ENCODE measurements at places on chromosomes 16 and 17.
A peak's percentile ranks its signal among the peaks of the same experiment; 100 is the strongest.

- peak; percentile 82 for DNase-seq
These were observed 32.3 kb upstream of the CAPN15 start for GRCh38 chr16:495127-495748.

DNA sequence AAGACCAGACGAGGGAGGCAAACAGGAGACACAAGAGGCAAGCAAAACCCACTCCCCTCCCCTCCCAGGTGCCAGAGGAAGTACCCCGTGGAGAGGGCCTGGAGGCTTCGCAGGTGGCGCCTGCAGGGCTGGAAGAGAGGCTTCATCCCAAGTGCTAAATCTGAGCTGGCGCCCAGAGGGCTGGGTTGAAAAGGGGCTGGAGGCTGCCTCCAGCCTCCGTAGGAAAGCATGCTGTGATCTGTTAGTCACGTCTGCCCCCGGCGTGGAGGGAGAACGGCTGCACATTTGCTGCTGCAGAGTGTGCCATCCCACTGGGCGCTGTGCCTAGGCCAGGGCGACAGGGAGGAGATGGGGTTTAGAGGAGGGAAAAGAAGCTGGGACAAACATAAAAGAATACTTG, 16.9 kb downstream of the RPH3AL start:
- DNase-seq: peak; percentile 68

DNA sequence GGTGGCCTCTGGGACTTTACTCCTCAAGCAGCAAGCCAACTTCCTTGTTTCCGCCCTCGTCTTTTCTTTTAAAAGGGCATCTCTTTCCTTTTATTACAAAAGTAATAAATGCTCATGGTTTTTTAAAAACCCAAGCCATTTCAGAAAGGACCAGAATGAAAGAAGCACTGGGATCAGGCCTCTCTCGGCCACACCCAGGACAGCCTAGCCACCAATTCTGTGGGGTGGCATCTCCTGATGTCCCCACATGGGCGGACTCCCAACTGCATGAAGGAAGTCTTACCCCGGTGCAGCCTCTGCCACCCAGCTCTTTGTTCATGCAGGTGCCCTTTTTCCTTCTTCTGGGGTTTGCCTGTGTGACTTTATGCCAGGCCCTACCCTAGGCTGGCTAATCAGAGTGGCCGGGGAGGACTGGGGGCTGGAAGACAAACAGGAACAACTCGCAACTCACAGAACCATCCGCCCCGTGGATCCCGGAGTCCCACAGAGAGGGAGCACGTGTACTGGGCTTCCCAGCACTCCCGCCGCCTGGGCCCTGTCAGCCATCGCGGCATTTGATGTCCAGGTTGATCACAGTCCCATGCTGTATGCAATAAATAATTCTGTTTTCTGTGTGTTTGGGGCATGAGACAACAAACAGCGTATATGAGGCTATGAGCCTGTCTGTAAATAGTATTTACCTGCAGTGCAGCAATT, 2.6 kb upstream of the RASD1 start:
- DNase-seq: no peak

- DNase-seq: no peak
These were observed 13.6 kb downstream of the SMG6 start for GRCh38 chr17:2289878-2290478.

GRCh38 chr17:59716427-59716826, 9.0 kb downstream of the VMP1 start:
- no peak for DNase-seq

GRCh38 chr16:6377956-6378355, 954.7 kb upstream of the RBFOX1 start:
- DNase-seq: no peak

- DNase-seq: peak; percentile 78
These were observed 878 bp downstream of the HEXIM1 start for GRCh38 chr17:45149037-45149668.

- no peak for DNase-seq
These were observed 505.5 kb downstream of the NPIPA7 start for GRCh38 chr16:16884451-16884850.

- DNase-seq: no peak
These were observed 343.0 kb upstream of the DYNLRB2 start for GRCh38 chr16:80197741-80198201.

DNA sequence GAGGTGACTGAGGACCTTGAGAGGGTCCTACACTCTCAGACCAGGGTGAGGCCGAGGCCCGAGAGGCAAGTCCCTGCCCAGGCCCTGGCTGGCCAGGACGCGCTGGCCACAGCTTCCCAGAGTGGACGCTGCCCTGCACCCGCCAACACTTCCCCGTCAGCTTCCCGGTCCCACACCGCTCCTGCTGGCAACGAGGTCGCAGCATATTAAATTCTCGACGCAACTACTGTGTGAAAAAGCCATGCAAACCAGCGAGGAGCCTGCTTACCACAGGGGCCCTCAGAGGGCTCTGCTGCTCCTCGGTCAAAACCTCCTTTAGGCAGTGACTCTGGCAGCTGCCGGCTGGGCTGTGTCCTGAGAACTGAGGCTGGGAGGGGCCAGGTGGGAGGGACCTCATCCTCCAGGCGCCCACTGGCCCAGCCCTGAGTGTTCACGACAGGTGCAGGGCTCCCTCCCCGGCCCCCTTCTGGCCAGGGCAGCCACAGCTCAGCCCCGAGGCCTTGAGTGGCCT, 2.1 kb upstream of the TEX19 start:
- peak; percentile 72 for DNase-seq

GRCh38 chr16:4796982-4797804, 2.0 kb downstream of the SMIM22 start:
- no peak for DNase-seq

DNA sequence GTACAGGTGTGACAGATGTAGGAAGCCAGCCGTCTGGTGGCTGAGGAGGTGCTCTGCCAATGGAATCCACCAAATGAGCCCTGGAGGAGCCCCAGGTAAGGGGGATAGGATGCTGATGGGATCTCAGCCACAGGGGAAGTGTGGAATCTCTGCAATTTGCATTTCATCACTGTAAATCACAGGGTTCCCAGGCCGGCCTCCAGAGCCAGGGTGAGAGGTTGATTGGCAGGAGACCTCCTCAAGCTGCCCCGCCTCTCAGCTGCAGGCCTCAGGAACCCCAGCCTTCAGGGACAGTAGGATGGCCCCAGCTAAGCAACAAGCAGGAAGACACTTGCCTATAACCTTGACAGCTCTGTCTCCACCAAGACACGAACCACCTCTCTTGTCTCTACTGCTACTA, 39.4 kb downstream of the RTN4RL1 start:
- DNase-seq: peak; percentile 64

DNA sequence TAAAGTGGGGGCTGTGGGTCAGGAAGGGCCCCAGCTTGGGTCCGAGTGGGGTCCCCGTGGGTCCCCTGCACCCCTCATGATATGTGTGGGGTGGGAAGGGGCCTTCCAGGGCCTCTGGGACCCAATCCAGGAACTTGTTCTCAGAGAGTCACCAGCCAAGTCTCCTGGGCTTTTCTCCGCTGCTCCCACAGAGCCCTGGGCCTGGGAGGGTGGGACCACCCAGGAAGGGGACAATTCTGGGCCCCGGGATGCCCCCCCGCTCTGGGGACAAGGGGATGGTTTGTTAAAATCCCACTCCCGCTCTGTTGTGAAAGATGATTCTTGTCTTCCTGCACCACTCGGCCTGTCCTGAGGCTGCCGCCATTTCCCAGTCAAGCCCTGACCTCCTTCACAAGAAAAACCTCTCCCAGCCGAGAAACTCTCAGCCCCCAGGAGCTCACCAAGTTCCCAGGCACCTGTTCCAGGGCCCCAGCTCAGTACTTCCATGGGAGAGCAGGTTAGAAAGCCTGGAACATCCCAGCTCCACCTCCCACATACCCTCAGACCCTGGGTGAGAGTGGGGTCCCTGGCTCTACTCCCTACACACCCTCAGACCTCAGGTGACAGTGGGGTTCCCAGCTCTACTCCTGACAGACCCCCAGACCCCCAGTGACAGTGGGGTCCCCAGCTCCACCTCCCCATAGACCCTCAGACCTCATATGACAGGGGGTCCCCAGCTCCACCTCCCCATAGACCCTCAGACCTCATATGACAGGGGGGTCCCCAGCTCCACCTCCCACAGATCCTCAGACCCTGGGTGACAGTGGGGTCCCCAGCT, 75.1 kb downstream of the METRNL start:
- no peak for DNase-seq

GRCh38 chr17:29163563-29163962, 16.6 kb downstream of the MYO18A start:
- no peak for DNase-seq

DNA sequence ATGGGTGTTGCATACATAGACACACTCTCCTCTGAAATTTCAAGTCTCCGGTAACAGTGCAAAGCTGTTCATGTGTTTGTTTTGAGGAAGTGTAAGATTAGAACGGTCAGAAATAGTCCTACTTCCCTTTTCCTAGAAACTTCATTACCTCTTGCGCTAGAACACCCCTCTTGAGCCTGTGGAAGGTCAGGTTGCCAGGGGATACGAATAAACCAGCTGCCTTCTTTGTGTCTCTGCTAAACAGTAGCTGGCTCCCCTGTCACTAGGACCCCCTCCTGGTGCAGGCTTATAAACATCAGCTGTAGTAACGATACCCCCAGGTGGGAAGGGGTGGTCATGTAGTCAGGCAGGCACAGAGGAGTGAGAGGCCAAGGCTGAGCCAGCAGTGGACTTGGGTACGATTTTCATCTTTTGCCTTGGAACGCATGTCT, 113.4 kb upstream of the RCVRN start:
- DNase-seq: no peak

- DNase-seq: no peak
These were observed 202.1 kb downstream of the RBFOX1 start for GRCh38 chr16:7534749-7535148.

DNA sequence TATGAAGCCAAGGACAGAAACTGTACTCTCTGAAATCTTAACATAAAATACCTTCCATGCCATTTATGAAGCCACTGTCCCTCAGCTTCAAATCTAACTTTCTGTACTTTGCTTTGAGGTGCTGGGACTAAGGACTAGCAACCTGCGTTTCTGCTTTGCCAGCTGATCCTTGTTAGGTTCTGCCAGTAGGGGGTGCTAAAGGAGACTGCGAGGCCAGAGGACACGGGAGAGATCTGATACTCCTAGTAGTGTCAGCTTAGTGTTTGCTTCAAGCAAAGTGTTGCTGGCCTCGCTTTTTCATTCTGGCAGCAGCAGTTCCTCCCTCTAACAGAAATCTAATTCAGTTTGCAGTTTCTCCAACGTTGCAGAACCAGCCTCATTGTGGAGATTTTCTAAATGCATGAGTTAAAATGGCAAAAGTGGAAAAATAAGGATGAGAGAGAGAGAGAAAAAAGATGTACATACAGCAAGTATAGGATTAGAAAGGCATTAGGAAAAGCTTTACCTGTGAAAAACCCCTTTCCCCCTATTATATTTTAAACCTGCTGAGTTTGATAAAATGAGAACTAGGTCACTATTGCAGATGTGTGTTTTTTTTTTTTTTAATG, 297.5 kb downstream of the CA10 start:
- peak; percentile 78 for DNase-seq

DNA sequence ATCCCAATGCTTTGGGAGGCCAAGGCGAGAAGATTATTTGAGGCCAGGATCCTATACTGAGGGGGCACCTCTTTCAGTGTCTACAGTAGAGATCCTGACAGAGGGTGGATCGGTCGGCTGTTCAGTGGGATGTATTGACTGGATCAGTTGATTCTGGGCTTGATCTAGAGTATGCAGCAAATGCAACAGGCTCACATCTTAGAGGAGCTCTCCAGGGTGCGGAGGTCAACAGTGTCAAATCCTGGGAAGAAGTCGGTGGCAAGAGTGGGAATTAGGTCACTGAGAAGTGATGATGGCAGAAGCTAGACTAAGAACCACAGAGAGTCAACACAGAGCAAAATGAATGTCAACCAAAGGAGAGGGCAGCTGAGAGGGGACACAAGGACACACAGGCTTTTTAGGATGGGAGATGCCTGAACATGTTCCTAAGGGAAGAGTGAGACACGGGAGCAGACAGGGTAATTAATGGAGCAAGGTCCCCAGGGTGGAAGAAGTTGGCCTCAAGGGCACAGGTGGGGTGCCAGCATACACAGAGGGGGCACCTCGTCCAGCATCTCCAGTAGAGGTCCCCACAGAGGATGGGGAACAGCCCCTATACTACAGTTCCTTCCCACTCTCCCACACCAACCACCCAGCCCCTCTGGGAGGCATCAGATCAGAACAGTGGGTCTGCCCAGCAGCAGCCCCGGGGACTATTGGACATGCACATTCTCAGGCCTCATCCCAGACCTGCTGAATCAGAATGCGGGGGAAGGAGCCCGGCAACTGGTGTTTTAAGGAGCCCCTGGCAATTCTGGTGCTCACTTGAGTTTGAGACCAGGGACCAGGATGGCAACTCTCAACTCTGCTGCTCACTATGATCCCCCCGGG, 10.0 kb upstream of the CYTH1 start:
- no peak for DNase-seq

- DNase-seq: peak; percentile 47
These were observed 472 bp upstream of the NME2 start for GRCh38 chr17:51165680-51166197.

- no peak for DNase-seq
These were observed 33.9 kb upstream of the SEC14L1 start for GRCh38 chr17:77106874-77107358.

DNA sequence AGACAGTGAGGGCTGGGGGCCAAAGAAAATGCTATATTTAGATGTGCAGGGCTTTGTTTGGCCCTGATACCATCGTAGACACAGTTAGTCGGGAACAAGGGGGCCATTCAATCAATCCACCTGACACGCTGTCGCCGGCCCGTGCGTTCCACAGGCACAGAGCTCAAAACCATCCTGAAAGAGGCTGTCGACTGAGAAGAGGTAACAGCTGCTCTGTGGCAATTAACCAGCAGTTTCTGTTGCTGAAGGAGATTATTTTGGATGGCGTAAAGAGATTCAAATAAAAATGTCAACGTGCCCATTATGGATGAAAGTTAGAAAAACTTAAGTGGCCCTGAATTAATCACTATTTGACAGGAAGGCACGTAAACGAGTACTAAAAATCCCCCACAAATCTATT, 276.2 kb upstream of the IRX5 start:
- no peak for DNase-seq

- no peak for DNase-seq
These were observed 937.6 kb upstream of the EEF2KMT start for GRCh38 chr16:6035161-6035560.

GRCh38 chr16:81715358-81716196, 63.5 kb upstream of the PLCG2 start:
- no peak for DNase-seq

GRCh38 chr16:2213817-2214718, 572 bp downstream of the PGP start:
- no peak for DNase-seq

- no peak for DNase-seq
These were observed 40.8 kb downstream of the YPEL2 start for GRCh38 chr17:59372138-59372751.

DNA sequence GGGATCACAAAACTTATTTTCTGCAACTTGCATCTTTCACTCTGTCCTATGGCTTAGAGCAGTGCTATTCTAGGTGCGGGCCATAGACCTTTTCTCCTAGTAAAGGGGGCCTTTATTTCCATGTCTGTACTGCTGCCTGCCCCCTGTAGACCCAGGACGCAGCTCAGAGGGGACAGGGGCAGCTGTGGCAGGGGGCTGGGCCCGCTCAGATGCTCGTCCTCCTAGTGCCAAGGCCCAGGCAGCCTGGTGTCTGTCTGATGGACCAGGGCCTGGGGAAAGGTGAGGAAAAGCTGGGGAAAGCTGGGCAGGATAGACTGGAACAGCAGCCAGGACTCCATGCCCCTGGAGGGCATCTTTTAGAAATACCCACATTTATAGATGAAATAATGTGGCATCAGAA, 25.6 kb downstream of the VAC14 start:
- DNase-seq: no peak

Measured in iPS-NIHi11 (cell line).